ENCODE measurements at places on chromosomes 1 and 21.

GRCh38 chr1:14545422-14546025 is 53.0 kb upstream of the KAZN start:
- DNase-seq = no peak

DNA sequence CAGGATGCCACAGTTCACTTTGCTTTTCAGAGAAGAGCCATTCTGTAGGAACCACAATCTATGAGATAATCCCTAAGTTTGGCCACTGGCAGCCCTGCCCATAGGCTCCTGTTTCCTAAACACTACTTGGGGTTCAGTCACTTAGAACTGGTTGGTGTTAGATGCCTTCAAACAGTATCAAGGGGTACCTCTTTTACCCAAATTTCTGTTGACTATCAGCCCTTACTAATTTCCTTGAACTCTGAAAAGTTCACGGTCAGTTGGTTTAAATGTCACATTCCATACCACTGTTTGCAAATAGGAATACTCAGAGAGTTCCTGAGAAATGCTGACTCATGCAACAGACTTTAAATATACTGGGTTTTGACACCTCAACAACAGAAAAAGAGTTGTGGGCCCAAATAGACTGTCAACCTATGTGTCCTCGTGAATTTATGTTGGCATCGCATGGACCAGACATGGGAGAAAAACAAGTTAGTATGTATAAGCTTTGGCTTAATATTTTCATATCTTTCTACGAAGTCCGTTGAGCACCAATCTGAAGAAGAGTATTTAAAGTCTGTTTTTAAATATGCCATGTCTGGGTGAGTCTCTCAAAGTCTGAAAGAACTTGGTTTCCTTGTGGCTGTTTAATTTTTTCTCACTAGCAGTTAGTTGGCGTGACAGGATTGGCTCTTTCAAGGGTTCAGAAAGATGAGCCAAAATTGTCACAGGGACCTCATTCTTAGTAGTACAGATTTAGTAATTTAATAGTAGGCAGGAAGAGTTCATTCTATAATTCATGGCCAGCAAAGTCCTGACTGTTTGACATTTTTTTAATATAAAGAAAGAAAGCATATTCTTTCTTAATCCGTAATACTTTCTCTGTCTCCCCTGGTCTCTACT is 56.5 kb upstream of the ZNF326 start:
- no peak for DNase-seq

DNA sequence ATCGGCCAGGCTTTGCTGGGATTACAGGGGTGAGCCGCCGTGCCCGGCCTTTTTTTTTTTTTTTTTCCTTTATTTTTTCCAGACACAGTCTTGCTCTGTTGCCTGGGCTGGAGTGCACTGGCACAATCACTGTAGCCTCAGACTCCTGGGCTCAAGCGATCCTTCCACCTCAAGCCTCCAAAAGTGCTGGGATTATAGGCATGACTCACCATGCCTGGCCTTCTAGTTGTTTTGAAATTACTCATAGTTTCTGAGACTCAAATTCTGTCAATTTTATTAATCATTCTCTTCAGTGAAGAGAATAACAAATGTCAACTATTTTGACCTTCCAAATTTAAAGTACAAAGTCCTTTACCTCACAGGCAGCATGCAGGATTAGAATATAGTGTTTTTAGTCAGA is 374.5 kb downstream of the PLA2G4A start:
- DNase-seq = no peak

GRCh38 chr1:44970317-44970716 is 16.1 kb downstream of the EIF2B3 start:
- no peak for DNase-seq

DNA sequence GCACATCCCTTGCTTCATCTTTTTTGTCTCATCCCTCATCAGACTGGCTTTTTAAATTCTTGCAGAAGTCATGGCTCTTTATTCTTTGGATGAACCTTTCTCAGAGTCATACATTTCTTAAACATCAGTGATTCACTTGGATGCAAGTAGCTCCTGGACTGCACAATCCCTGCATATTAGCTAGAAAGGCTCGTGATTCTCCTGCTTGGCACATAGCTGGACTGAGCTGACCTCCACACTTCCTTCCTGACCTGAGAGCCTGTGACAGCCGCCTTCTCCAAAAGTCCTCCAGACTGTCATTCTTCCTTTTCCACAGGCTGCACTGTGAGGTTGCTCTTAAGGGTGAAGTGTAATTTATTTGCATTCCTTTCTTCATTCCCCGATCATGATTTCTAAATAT is 109.4 kb downstream of the RGL1 start:
- DNase-seq = no peak

DNA sequence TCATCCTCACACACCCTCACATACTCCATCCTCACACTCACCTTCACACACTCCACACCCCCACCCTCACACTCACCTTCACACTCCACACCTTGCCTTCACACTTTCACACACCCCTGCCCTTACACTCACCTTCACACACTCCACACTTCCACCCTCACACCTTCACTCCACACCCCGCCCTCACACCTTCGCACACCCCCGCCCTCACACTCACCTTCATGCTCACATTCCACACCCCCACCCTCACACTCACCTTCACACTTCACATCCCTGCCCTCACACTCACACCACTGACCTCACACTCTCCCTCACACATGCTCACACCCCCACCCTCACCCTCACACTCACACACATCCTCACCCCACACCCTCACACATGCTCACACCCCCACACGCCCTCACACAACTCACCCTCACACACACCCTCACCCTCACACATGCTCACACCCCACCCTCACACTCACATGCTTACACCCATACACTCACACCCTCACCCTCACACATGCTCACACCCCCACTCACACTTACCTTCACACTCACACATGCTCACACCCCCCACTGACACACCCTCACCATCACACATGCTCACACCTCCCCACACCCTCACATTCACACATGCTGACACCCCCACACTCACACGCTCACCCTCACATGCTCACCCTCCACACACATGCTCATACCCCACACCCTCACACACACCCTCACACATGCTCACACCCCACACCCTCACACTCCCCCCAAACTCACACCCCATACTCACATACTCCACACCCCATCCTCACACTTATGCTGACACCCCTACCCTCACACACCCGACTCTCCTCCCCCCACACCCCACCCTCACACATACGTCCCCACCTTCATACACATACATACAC is 44.5 kb upstream of the EDN2 start:
- DNase-seq = no peak

- DNase-seq = no peak
These were observed 3.7 kb upstream of the SLC19A1 start for GRCh38 chr21:45545691-45546531.

- no peak for DNase-seq
These were observed 530.2 kb downstream of the PTPRC start for GRCh38 chr1:199168888-199169585.

- DNase-seq = peak; percentile 15
These were observed 722 bp downstream of the LZIC start for GRCh38 chr1:9942399-9942938.

DNA sequence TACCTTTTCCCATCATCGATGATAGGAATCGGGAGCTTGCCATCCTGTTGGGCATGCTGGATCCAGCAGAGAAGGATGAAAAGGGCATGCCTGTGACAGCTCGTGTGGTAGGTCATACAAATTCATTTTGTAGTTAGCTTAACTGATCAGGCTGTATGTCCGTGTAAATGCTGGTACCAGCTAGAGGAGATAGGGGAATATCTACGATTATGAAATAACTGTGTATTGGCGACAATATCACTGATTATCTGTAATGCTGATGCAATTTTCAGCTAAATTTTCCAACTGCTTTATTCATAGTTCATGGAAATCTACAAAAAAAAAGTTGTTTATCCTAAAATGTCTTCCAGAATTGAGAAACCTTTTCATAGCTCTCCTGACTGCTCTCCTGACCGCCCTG is 8.3 kb downstream of the PRDX6 start:
- DNase-seq = no peak

GRCh38 chr1:150106341-150106740 is 38.8 kb downstream of the VPS45 start:
- DNase-seq = no peak

- DNase-seq = no peak
These were observed 336.6 kb upstream of the LYPLAL1 start for GRCh38 chr1:218837051-218837450.

DNA sequence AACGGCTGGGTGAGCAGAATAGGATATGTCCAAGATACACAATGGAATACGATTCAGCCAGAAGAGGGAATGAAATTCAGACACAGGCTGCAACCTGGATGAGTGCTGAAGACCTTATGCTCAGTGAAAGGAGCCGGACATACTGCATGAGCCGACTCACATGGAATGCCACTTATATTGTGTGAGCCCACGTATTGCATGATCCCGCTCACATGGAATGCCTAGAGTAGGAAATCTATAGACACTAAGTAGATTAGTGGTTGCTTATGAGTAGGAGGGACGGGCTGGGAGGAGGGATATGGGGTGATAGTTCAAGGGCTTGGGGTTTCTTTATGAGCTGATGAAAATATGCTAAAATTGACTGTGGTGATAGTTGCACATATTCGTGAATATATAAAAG is 26.8 kb downstream of the TMPRSS2 start:
- no peak for DNase-seq

DNA sequence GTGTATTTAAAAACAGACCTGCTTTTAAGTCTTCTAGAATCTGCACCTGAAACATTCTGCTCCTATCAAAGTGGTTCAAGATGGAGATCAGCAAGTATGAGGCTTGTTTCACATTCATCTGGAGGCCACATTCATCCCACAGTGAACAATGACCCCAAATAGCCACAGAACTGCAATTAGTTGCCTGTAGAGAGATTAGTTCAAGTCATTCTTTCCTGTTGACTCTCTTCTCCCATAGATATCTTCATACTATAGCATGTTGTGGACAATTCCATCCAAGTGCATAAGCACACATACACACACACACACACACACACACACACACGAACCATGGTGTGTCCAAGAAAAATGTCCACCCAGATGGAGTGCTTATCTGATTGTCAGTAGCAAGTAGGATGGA is 101.7 kb upstream of the FGGY start:
- DNase-seq = no peak

GRCh38 chr1:84086189-84086588 is 57.9 kb upstream of the PRKACB start:
- no peak for DNase-seq

DNA sequence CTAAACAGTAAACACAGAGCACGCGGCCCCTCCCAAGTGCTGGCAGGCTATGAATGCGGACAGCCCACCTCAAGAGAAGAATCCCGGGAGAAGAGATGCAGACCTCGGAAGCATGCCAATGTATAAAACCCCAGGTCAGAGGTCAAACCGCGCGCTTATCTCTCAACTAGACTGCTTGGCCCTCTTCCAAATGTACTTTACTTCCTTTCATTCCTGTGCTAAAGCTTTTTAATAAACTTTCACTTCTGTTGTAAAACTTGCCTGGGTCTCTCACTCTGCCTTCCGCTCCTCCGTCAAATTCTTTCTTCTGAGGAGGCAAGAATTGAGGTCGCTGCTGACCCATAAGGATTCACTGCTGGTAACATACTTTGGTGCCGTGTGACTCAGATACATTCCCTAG is 216.0 kb downstream of the S1PR1 start:
- no peak for DNase-seq

DNA sequence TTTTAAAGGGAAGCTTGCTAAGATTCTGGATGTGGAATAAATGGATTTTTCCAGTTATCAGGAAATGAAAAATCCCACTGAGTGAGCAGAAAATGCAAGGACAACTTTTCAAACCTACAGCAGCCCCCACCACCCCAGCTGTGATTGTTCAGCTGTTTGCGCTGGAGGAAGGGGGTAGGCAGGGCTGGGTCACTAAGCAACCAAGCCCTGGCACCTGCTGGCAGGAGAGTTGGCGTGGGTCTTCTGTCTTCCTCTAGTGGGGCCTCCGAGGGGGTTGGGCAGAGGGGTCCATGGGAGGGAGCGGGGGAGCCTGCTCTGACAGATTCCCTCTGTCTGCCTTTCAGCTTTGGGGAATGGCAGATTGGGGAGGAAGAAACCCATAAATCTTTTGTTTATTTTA is 45.3 kb downstream of the EIF2D start:
- DNase-seq = no peak

- DNase-seq = no peak
These were observed 632 bp downstream of the PEX19 start for GRCh38 chr1:160284220-160284781.

GRCh38 chr1:97252076-97252475 is 530.5 kb downstream of the PTBP2 start:
- no peak for DNase-seq

- no peak for DNase-seq
These were observed 15.5 kb downstream of the CHI3L2 start for GRCh38 chr1:111242805-111243523.

DNA sequence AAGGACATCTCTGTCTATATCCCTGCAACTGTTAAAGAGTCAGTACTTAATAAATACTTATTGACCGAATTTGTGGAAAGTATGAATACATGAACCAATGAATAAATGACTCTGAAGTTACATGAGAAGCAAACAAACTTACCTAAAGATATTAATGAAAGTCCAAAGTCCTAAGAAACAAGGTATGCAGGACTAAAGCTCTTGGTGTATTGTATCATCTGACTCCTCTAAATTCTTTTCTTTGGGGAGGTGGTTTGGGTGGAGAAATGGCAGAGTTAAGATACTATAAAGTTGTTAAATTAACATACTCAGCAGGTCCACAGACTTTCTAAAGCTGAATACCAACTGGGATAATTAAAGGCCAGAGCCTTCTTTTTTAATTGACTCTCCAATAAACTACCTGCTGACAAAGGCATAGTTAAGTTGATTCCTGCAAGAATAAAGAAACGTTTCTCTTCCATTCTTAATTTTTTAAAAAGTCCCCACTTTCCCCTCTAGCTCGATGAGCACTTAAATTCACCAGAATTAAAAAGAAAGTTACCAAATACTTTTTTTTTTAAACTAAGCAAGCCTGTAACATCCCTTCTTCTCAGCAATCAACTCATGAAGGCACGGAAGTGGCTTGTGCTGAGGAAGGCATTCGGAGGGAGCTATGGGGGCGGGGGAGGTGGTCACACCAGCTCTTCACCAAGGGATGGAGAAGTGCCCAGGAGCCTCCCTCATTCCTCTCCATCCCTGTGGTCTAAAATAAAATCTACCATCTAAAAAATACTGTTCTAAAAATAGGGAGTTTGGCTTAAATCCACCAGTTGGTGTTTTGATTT is 61.1 kb downstream of the GADD45A start:
- DNase-seq = no peak

Measured in NCI-H2029 treated with DMSO at 0.1 percent for 48 hours (cell line).